ENCODE measurements at places on chromosomes 5 and 9. TPM values are rescaled to one million over a fixed set of nuclear protein-coding genes. Genes with fewer than 3 reads are reported as not detected.

- H3K27me3 ChIP-seq, result no peaks in the 10 kb centered on the region
- H3K36me3 ChIP-seq, result no peaks in the 10 kb centered on the region
- no peaks in the 10 kb centered on the region for H3K4me1 ChIP-seq
These were observed 10.6 kb upstream of the P4HA2 start for GRCh38 chr5:132238169-132238744.

ATOSB gene
- total RNA-seq, result 5.9 TPM

PCSK1 gene
- not detected for total RNA-seq

C6 gene
- not detected for total RNA-seq

GRCh38 chr5:90480699-90481098 lies 6.0 kb downstream of the POLR3G start:
- H3K4me3 ChIP-seq, result no peak overlapping the region
- no peaks in the 10 kb centered on the region for H3K27me3 ChIP-seq
- no peak for DNase-seq
- H3K36me3 ChIP-seq, result no peaks in the 10 kb centered on the region
- no peaks in the 10 kb centered on the region for H3K4me1 ChIP-seq

DNA sequence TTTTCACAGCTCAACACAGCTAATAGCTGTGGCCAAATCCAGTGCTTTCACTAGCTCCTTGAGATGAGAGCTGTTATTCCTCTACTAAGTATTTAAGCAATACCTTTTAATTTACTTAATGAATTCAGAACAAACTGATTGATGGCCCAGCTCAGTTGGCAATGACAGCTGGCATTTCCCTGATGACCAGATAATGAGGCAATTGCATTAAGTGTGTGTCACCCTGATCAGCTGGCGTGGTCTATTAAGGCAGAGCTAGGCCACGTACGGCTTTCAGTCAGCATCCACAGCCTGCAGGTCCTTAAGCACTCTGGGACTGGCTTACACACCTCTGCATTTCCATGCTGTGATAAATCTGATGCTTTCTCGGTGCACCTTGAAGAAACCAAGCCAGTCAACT lies 34.4 kb downstream of the TTLL11 start:
- no peak for DNase-seq
- H3K4me3 ChIP-seq, result no peak overlapping the region
- H3K36me3 ChIP-seq, result no peaks in the 10 kb centered on the region
- no peaks in the 10 kb centered on the region for H3K27me3 ChIP-seq
- no peak overlapping the region for H3K27ac ChIP-seq

DNA sequence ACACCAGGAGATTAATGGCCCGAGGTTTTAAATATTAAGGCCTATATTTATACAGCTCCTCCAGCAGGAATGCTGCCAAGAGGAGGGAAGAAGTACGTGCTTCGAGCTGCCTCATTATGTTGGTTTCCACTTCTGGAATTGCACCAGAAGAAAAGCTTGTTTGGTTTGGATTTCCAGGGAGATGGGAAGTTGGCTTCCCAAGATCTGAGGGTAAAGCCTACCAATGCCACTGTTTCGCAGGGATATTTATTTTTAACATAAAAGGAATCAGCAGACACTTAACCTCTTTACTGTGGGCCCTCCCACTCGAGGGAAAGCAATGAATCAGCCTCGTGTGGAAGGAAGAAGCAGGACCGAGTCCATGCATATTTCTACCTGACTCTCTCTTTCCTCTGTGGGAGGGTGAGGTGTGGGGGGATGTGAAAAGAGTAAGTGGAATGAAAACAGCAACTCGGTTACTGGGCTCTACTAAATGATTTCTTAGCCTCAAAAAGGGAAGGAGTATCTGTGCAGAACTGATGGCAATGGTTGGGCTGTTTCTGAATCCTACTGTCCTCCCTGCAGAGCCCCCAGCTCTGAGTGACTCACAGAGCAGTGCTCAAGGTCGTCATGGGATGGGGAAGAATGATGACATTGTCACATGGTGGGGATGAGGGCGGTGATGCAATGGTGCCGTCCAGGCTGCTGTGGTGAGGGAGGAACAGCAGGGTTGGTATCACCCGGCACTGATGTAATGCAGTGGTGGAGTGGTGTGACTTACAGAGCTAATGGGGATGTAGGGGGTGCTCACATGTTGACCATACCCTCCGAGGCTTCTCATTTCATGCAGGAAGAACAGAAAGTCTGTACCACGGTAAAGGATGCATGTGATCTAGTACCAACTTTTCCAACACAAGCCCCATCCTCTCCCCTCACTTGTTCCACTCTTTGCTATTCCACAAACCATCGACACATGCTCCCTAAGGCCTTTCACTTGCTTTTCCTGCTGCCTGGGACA lies 215.0 kb upstream of the PANK3 start:
- no peaks in the 10 kb centered on the region for H3K4me1 ChIP-seq
- no peak overlapping the region for H3K4me3 ChIP-seq
- DNase-seq, result no peak
- no peaks in the 10 kb centered on the region for H3K27me3 ChIP-seq
- H3K36me3 ChIP-seq, result no peaks in the 10 kb centered on the region

GRCh38 chr5:12208366-12209100 lies 304.3 kb upstream of the CTNND2 start:
- no peaks in the 10 kb centered on the region for H3K27me3 ChIP-seq
- H3K36me3 ChIP-seq, result no peaks in the 10 kb centered on the region
- no peak for DNase-seq

Data from naive thymus-derived CD4-positive, alpha-beta T cell (primary cell).